ENCODE measurements at places on chromosomes 2 and 18.

GRCh38 chr2:25165992-25166875, 2.1 kb downstream of the POMC start:
- peak; percentile 61 for DNase-seq

DNA sequence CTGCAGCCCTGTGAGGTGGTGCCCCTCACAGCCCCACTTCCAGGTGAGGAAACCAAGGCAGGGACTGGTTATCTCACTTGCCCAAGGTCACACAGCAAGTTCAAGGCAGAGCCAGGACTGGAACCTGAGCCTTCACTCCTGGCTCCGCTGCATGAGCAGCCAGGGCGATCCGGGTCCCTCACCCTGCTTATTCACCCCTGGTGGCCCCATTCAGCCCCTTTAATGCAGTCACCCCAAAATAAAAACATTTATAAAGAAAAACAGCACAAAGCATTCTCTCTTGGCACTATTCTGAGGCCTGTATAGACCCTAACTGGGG, 57.3 kb downstream of the POLR1A start:
- DNase-seq = no peak

DNA sequence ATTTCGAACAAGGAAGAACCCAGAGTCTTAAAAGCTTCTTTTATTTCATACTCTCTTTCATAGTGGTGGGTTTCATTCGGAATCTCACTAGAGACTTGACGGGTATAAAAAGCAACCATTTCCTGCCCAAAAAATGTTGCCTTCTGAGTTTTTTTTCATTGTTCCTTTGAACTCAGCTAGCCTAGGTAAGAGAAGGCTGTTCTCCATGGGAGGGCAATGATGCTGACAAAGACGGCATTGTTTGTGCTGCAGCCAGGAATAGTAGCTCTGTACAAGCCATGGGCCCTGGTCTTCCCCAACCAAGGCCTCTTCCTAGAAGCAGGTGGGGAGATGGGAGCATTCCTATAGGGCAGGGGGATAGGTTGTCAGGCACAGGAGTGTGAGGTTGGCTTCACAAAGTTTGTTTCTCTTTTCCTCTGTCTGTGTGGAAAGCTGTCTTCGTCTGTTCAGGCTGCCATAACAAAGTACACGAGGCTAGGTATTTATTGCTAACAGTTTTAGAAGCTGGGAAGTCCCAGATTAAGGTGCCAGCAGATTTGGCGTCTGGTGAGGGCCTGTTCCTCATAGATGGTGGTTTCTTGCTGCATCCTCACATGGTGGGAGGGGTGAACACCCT, 405.1 kb downstream of the NBAS start:
- DNase-seq = no peak

GRCh38 chr2:53725662-53726061, 41.9 kb upstream of the CHAC2 start:
- no peak for DNase-seq

GRCh38 chr18:39653221-39653620, 2087.6 kb upstream of the CELF4 start:
- DNase-seq = no peak

DNA sequence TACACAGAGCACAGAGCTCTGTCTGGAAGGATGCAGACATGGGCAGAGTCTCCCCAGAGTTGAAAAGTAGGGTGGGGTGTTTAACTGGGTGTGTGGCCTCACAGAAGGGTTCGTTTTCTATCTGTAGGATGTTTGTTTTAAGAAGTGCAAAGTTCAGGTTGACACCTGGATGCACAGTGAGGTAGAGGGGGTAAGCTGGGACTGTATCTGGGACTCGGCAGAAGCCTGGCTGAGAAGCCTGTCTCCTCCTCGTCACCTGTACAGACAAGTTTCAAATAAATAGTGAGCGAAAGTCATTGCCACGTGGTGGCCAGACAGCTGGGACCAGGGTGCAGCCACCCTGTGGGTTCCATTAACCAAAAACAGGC, 145.9 kb downstream of the KLHL29 start:
- DNase-seq = no peak

DNA sequence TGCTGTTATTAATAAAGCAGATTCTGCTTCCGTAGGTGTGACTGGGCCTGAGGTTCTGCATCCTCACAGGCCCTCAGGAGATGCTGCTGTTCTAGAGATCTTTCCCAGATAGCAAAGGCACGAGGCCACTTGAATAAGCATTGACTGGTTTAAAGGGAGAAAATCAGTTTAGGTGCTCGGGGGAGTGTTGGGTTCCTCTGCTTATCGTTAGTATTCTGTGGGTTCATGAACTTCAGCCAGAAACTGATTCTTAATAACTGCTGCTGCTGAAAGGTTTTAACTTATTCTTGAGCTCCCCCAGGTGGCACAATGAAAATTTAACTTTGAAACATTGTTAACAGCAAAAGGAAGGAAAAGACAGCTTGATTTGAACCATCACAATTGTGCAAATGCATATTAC, 56.9 kb downstream of the ITGA6 start:
- peak; percentile 35 for DNase-seq

DNA sequence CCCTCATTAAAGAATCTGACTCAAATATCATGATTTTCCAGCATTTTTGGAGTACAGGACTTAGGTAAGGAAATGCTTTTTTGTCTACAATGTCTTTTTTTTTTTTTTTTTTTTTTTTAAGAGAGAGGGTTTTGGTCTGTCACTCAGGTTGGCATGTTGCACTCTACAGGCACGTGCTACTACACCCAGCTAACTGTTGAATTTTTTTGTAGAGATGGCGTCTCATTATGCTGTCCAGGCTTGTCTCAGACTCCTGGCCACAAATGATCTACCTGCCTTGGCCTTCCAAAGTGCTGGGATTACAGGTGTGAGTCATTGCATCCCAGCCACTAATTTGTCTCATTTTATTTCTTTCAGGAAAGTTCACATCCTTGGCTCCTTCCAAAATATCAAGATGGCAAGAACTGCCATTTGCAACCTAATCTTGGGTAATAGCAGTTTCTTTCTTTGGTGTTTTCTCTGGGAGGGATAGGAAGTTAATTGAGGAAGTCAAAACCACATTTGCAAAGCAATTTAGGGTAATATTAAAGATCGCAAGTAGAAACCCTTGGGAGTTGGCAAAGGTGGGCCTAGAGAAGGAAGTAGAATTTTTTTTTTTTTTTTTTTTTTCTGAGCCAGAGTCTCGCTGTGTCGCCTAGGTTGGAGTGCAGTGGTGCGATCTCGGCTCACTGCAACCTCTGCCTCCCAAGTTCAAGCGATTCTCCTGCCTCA, 15.5 kb downstream of the PNO1 start:
- DNase-seq = no peak

GRCh38 chr18:44817831-44818473, 137.3 kb downstream of the SETBP1 start:
- no peak for DNase-seq

- no peak for DNase-seq
Measured at GRCh38 chr2:210496512-210496911, 20.0 kb upstream of the LANCL1 start.

GRCh38 chr2:201949181-201949926, 84.3 kb upstream of the FZD7 start:
- no peak for DNase-seq

GRCh38 chr2:236400594-236401360, 136.6 kb upstream of the ASB18 start:
- no peak for DNase-seq
